ENCODE measurements at places on chromosomes 2 and 18. TPM values are rescaled to one million over a fixed set of nuclear protein-coding genes. Genes with fewer than 3 reads are reported as not detected.

The BUB1 gene
- total RNA-seq, result 20.8 TPM

DNA sequence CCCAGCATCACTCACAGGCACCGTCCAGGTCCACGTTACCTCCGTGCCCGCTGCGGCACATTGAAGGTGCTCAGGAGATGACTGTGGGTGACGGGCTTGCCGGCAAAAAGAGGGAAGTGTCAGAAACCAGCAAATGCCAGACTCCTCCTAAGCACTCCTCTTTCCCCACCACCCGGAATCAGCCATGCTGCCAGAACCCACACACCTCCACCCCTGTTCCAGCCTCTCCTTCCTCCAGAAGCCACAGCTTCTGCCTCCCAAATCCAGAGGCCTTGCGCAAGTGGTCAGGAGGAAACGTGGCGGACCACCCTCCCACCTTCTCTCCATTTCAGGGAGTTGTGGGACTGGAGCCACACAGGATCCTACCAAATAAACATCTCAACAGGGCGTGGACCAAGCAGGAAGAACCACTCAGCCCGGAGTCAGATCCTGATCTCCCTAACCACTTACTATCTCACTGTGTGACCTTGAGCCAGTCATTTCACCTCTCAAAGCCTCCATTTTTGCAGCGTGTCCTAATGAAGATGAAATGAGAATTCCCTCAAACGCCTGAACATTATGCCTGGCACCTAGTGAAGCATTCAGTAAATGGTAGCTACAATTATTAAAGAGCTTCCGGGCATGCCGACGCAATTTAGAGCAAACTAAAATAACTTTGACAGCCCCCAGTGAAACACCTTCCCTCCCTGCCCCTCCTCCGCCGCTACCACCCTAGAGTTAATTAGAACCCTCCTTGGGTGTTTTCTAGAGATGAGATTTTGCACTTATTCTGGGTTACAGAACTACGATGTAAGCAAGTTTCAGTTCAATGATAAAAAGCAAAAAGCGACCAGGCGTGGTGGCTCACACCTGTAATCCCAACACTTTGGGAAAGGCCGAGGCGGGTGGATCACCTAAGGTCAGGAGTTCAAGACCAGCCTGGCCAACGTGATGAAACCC is 32.9 kb downstream of the SMAD7 start:
- DNase-seq, result no peak

- no peak for DNase-seq
These were observed 96.4 kb downstream of the DHRS9 start for GRCh38 chr2:169165791-169166190.

The CROCC2 gene
- total RNA-seq, result not detected

DNA sequence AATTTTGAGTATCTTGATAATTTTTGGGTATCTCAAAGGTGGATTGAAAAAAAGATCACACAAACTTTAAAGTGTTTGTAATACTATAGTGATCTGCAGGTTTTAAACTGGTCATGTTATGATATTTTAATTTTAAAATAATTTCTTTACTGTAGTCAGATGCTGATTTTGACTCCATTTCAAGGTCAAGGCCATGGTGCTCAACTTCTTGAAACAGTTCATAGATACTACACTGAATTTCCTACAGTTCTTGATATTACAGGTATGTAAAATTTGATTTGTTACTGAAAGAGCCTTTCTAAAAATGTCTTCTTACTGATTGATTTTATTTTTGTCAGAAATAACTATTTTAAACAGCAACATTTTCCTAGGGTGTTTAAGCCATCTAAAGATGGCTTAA is 33.1 kb upstream of the METAP1D start:
- DNase-seq, result no peak

- no peak for DNase-seq
These were observed 539.0 kb downstream of the ARHGAP15 start for GRCh38 chr2:143668234-143668633.

- no peak for DNase-seq
These were observed 152.1 kb upstream of the SIX3 start for GRCh38 chr2:44789446-44789845.

The MSTN gene
- total RNA-seq, result 5.2 TPM

- no peak for DNase-seq
These were observed 53.2 kb upstream of the CCDC85A start for GRCh38 chr2:56130463-56131070.

DNA sequence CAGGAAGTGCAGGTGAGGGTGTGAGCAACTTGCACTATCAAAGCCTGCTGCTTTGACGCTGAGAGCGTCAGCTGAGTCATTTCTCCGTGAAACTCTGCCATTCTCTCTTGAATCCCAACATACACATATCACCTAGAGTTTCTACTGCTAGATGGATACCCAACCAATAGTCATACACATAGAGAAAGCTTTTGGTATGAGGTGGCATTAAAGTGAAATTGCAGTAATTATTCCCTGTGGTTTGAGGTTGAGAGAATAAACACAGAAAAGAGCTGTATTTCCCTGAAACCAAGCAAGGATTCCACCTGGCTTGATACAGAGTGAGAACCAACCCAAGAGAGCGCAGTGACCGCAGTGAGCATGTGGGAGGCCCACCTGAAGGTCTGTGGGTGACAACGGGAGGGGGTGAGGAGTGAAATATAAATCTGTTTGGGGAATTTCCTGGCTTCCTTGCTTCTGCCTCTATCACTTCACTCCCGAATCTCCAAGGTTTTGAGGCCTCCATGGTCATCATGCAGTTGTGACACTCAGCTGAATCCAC is 28.8 kb upstream of the TMEM18 start:
- no peak for DNase-seq

- DNase-seq, result no peak
These were observed 103.3 kb upstream of the EPHA4 start for GRCh38 chr2:221675201-221675908.

- DNase-seq, result no peak
These were observed 263.6 kb downstream of the DYSF start for GRCh38 chr2:71716697-71717624.

The NR4A2 gene
- total RNA-seq, result 0.45 TPM

The RGPD4 gene
- total RNA-seq, result not detected

- no peak for DNase-seq
These were observed 46.4 kb upstream of the SPTBN1 start for GRCh38 chr2:54409752-54410151.

GRCh38 chr2:62410926-62411456 is 95.0 kb downstream of the TMEM17 start:
- peak; percentile 5 for DNase-seq
